ENCODE measurements at places on chromosomes 11 and 22.
A peak's percentile ranks its signal among the peaks of the same experiment; 100 is the strongest.

GRCh38 chr22:35872451-35872850 lies 154.8 kb downstream of the APOL5 start:
- DNase-seq: no peak

DNA sequence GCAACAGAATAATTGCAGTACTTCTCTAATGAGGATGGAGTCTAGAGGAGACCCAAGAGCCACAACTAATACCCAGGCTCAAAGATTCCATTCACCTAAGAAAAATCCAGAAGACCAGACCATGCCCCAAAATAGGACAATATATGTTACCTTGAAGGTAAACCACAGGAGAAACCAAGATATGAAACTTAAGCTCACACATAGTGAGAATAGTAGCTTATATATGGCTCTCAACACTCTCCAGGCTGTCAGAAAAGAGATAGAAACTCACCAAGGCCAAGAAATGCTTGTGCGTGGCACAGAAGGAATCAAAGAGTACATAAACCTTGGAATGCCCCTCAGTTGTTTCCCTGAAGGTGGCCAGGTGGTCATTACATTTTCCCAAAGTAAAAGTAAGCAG lies 9.1 kb downstream of the FAM111A start:
- DNase-seq: no peak

- DNase-seq: no peak
These were observed 913.6 kb downstream of the NTM start for GRCh38 chr11:132284048-132284447.

DNA sequence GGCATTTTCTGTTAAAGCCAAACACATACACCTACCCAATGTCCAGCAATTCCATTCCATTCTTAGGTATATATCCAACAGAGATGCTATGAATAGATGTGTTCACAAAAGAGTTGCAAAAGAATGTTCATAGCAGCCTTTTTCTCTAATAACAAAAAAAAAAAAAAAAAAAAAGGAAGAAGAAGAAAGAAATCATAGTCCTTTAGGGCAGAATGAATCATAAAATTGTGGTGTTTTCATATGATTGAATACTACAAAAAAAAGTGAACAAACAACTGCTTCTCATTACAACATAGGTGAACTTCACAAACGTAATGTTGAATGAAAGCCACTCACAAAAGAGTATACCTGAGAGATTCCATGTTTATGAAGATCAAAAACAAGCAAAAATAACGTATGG lies 66.8 kb upstream of the GRK3 start:
- DNase-seq: no peak

- no peak for DNase-seq
These were observed 60.8 kb upstream of the ADSL start for GRCh38 chr22:40285513-40285912.

DNA sequence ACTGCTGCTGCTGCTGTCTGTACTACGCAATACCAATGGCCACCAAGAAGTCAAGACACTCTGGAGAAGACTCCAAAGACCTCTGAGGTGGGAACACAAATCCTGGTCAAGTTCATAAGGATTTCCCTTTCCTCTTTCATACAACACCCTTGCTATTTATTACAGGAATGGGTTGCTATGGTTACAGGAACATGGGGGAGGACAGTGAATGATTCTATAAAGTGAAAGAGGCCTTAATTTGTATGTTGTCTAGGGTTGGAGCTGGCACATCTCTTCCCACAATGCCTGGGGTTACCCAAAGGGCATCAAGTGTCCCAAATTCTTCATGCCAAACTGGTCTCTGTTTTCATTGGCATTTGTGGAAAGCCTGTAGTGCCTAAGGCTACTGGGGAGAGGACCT lies 11.4 kb upstream of the SEC14L3 start:
- DNase-seq: no peak

GRCh38 chr11:37512156-37512780 lies 914.2 kb upstream of the RAG2 start:
- DNase-seq: no peak

- DNase-seq: peak; percentile 10
These were observed 163.4 kb upstream of the NCAM1 start for GRCh38 chr11:112797648-112798293.

GRCh38 chr22:31637447-31637890 lies 24.5 kb downstream of the PISD start:
- no peak for DNase-seq

GRCh38 chr22:50309601-50309991 lies 2.1 kb upstream of the PLXNB2 start:
- no peak for DNase-seq

DNA sequence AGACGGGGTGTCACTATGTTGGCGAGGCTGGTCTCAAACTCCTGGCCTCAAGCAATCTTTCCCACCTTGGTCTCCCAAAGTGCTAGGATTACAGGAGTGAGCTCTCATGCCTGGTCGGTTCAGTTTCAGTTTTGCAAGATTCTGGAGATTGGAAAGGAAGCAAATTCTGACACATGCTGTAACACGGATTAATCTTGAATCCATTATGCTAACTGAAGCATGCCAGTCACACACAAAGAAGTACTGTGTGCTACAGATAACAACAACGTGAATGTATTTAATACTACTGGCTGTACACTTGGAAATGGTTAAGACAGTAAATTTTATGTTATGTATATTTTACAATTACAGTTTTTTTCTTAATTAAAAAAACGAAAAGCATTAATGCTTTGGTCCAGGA lies 107.6 kb downstream of the MED15 start:
- DNase-seq: no peak

DNA sequence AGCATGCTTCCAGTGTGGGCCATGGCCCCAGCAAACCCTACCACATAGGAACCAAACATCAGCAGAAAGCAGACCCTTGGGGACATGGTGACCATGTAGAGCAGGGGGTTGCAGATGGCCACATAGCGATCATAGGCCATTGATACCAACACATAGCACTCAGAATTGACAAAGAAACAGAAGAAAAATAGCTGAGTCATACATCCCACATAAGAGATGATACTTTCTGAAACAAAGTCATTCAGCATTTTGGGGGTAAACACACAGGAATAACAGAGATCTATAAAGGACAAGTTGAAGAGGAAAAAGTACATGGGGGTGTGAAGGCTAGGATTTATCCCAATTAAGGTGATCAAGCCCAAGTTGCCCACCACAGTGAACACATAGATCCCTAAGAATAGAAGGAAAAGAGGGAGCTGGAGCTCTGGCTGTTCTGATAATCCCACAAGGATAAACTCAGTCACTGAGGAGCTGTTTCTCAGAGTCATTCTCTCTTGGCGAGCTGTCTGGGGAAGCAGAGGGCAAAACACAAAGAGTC lies at the start of gene OR8B4:
TSS of gene OR8B4 (minus strand) at position 488 of the 538 bp plus-strand sequence. CDS start at position 488, 0 bp downstream.
- DNase-seq: no peak

DNA sequence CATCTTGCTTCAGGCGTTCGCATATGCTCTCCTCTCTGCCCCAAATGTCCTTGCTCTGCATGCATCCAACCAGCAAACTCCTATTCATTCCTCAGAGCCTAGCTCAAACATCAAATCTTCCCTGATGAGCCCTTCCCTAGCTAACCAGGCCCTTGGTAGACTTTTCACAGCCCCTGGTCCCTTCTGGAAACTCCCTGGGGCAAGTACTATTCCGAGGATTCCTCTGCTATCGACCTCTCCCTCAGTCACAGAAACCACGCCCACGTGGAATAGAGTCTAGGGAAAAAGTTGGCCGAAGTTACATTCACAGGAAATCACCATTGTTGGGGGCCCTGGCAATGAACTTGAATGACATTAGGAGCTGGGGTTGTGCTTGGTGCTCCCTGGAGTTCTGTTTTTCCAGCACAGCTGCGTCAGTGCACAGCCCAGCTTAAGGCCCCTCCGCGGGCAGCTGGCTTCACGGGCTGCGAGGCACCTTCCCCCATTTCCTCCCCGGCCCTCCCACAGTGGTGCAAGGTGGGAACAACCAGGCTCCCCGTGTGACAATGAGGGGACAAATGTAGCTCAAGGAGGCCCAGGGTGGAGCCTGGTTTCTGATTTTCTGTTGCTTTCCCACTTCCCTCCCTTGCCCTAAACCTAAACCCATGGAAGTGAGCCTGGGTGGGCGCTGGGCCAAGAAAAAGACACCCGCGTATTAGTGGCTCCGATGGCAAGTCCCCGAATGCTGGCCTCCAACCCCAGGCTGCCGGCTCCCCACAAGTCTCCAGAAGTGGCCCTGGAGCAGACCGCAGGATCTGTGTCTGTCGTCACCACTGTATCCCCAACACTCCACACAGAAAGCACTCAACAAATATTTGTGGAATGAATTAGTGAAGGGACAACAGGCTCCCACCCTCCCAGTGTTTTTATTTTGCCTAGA lies 4.3 kb upstream of the ATP5MGL start:
- no peak for DNase-seq

DNA sequence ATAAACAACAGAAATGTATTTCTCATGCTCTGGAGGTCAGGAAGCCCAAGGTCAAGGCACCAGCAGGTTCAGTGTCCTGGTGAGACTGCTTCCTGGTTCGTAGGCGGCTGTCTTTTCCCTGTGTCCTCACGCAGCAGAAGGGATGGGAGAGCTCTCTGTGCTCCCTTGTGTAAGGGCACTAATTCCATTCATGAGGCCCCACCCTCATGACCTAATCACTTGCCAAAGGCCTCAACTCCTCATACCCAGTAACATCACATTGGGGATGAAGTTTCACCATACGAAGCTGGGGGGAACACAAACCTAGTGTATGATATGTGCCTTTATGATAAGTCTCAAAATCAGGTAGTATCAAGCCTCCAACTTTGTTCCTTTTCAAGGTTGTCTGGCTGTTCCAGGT lies 38.6 kb upstream of the PANX2 start:
- DNase-seq: no peak

All from stimulated activated CD4-positive, alpha-beta T cell treated with anti-CD3 and anti-CD28 coated beads, Interleukin-4, amount 100 ng/mL, for 1 hour (primary cell).